Epithelial cell of umbilical artery (primary cell): ENCODE measurements at places on chromosomes 2 and 18. TPM values are rescaled to one million over a fixed set of nuclear protein-coding genes. Genes with fewer than 3 reads are reported as not detected.

The B4GALT6 gene
- total RNA-seq = 7.8 and 8.4 TPM in 2 replicates

The EFEMP1 gene
- total RNA-seq = 1,703 and 3,226 TPM in 2 replicates

The MC5R gene
- total RNA-seq = not detected in 2 replicates

The PDCD1 gene
- total RNA-seq = not detected in 2 replicates

The KIF1A gene
- total RNA-seq = under 0.01 TPM in 1 of 2 replicates, not detected in the other

The GPR39 gene
- total RNA-seq = not detected in 2 replicates

The APLF gene
- 2.6 and 3.2 TPM in 2 replicates for total RNA-seq

The COLEC11 gene
- not detected in 2 replicates for total RNA-seq

The BUB1 gene
- total RNA-seq = 35.7 and 38.0 TPM in 2 replicates

The VWA3B gene
- total RNA-seq = not detected in 2 replicates

The PID1 gene
- 0.32 and 0.46 TPM in 2 replicates for total RNA-seq

The HMSD gene
- 0.15 and 0.65 TPM in 2 replicates for total RNA-seq

The HSPD1 gene
- total RNA-seq = 260 and 412 TPM in 2 replicates

The GPAT2 gene
- 8.8 and 10.3 TPM in 2 replicates for total RNA-seq

The SOX11 gene
- under 0.01 TPM in 2 replicates for total RNA-seq

The FAM237A gene
- not detected in 2 replicates for total RNA-seq

The CDH7 gene
- under 0.01 TPM in 1 of 2 replicates, not detected in the other for total RNA-seq
